ENCODE measurements at places on chromosomes 3 and 15. TPM values are rescaled to one million over a fixed set of nuclear protein-coding genes. Genes with fewer than 3 reads are reported as not detected.

TFDP2 gene
- 53.5 TPM for polyA plus RNA-seq

COX5A gene
- polyA plus RNA-seq, result 373 TPM

PAK6 gene
- polyA plus RNA-seq, result 2.0 TPM

CCR2 gene
- 10.8 TPM for polyA plus RNA-seq

ROPN1 gene
- not detected for polyA plus RNA-seq

DNA sequence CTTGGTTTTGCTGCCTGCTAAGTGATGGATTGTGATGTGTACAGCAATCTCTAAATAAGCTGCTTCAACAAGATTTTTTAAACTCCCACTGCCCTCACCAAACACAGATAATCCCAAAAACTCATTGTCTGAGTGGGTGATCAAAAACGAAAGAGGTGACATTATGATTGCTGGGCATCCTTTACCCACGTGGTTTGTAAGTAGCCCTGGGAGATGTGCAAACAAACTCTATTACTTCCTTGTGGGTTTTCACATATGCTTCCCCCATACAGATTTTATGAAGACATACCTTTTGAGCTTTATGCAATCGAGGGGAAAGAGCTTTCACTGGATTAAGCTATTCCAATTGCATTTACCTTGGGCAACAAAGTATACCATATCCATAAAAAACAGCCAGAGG lies 1000.4 kb downstream of the FHIT start:
- H3K27ac ChIP-seq, result no peak overlapping the region
- no peak overlapping the region for H3K4me3 ChIP-seq
- H3K27me3 ChIP-seq, result no peaks in the 10 kb centered on the region
- H3K4me1 ChIP-seq, result peaks cover 7% of the 10 kb centered on the region
- DNase-seq, result no peak

- H3K36me3 ChIP-seq, result no peaks in the 10 kb centered on the region
- DNase-seq, result no peak
- no peaks in the 10 kb centered on the region for H3K4me1 ChIP-seq
- no peak overlapping the region for H3K4me3 ChIP-seq
- H3K27me3 ChIP-seq, result peaks cover 10% of the 10 kb centered on the region
Observed at GRCh38 chr15:88932271-88932874, 19.2 kb upstream of the MFGE8 start.

- H3K27me3 ChIP-seq, result peaks cover 5% of the 10 kb centered on the region
- H3K4me1 ChIP-seq, result peaks cover 19% of the 10 kb centered on the region
- H3K27ac ChIP-seq, result peak overlapping the region; percentile 38
- no peaks in the 10 kb centered on the region for H3K36me3 ChIP-seq
- H3K4me3 ChIP-seq, result no peak overlapping the region
Observed at GRCh38 chr3:81758275-81758674, 3.2 kb downstream of the GBE1 start.

- H3K4me3 ChIP-seq, result no peak overlapping the region
- H3K36me3 ChIP-seq, result no peaks in the 10 kb centered on the region
- no peak overlapping the region for H3K27ac ChIP-seq
- H3K4me1 ChIP-seq, result no peaks in the 10 kb centered on the region
- H3K27me3 ChIP-seq, result no peaks in the 10 kb centered on the region
Observed at GRCh38 chr3:71366988-71367604, 216.4 kb downstream of the FOXP1 start.

DNA sequence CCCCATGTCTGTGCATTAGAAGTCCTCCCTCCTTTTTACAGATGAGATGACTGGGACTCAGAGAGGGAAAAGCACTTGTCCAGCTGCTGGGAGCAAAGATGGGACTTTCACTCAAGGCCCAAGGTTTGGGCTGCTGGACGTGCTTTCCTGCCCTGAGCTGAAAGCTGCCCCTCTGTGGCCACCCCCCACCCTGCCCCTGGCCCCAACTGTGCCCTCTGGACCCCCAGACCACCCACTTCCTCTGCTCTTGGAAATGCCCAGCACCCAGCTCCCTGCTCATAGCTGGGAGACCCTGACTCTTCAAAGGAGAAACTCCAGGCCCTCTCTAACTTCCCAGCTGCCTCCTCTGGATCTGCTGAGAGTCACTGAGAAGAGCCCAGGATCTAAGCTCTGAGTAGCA lies 20.7 kb downstream of the GRIP2 start:
- no peaks in the 10 kb centered on the region for H3K27me3 ChIP-seq
- H3K4me1 ChIP-seq, result no peaks in the 10 kb centered on the region
- no peak overlapping the region for H3K27ac ChIP-seq

DNA sequence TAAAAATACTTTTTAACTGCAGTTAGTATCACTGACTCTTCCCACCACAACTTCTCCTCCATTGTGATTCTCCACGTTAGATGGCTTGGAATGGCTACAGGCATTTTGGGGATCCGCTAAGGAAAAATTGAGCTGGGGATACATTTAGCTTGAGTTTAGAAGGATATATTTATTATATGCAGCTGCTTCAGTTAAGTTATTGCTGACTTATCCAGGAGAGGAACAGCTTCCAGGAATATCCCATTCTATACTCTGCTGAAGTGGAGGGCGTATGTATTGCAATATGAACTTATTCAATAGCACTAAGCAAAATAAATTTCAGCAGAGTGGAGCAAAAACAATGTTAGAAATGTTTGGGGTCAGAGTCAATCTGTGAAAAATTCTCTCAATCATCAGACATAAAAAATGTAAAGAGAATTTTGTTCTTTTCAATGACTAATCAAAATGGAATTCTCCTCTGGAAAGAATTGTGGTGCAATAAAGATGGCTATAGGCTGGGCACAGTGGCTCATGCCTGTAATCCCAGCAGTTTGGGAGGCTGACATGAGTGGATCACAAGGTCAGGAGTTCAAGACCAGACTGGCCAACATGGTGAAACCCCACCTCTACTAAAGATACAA lies 84.7 kb downstream of the NCEH1 start:
- peaks cover 3% of the 10 kb centered on the region for H3K4me1 ChIP-seq
- no peak overlapping the region for H3K4me3 ChIP-seq
- no peaks in the 10 kb centered on the region for H3K27me3 ChIP-seq

DNA sequence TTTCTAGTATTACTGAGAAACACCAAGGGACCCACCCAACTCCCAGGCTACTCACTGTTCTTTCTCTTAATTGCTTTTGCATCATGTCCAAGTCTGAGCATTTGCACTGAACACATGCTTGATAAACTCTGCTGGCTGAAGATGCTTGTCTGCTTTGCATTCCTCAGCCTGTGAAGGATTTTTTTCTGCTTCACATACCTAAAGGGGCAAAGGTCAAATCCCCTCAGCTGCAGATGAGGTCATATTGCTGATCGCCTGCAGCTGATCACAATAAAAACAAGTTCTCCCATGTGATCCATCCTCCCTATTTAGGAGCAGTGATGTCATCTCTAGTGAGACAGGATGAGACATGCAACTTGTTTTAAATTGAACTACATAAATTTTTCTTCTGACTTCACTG lies 84.6 kb upstream of the DCBLD2 start:
- H3K4me1 ChIP-seq, result no peaks in the 10 kb centered on the region
- H3K4me3 ChIP-seq, result no peak overlapping the region
- no peaks in the 10 kb centered on the region for H3K27me3 ChIP-seq
- H3K27ac ChIP-seq, result no peak overlapping the region

- no peaks in the 10 kb centered on the region for H3K36me3 ChIP-seq
- DNase-seq, result no peak
- H3K4me1 ChIP-seq, result no peaks in the 10 kb centered on the region
- H3K4me3 ChIP-seq, result no peak overlapping the region
Observed at GRCh38 chr3:6825524-6825923, 35.4 kb upstream of the GRM7 start.

Data from immature natural killer cell (primary cell).